Upper lobe of left lung (tissue), 6 donors: ENCODE measurements at places on chromosomes 12 and 14.

- DNase-seq = no peak
These were observed 62.5 kb upstream of the TMEM132D start for GRCh38 chr12:129966146-129966995.

- no peak for DNase-seq
These were observed 40.7 kb downstream of the PPFIBP1 start for GRCh38 chr12:27564612-27565213.

- DNase-seq = no peak
These were observed 37.0 kb downstream of the APPL2 start for GRCh38 chr12:105198961-105199360.

- DNase-seq = no peak
These were observed 25.6 kb downstream of the ALDH2 start for GRCh38 chr12:111792155-111792855.

GRCh38 chr14:30903285-30904124 is 29.1 kb downstream of the COCH start:
- DNase-seq = no peak

- DNase-seq = peak; percentile 18
These were observed 141.9 kb downstream of the KIF26A start for GRCh38 chr14:104280085-104280901.

DNA sequence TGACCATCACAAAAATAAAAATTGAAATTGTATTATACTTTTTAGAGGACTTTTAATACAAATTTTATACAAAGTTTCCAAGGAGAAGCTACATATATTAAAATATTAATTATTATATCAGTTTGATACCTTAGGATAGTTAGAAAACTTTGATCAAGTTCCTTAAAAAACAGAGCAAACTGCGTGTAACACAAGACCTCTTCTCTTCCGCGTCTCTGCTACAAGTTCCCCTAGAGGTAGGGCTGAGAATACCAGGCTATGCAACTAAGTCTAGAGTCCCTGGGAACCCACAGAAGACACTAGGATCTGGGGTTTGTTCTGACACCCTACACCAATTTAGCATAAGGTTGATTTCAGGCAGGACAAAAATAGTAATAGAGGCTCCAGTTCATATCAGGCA is 319.0 kb downstream of the FOXG1 start:
- no peak for DNase-seq

- DNase-seq = no peak
These were observed 13.8 kb upstream of the DGLUCY start for GRCh38 chr14:91100102-91100501.

GRCh38 chr12:32615441-32615840 is 63.7 kb upstream of the DNM1L start:
- no peak for DNase-seq

- DNase-seq = no peak
These were observed 114.0 kb downstream of the KLHL28 start for GRCh38 chr14:44847526-44848309.

GRCh38 chr12:50925342-50925651 is 27.0 kb upstream of the HIGD1C start:
- no peak for DNase-seq

DNA sequence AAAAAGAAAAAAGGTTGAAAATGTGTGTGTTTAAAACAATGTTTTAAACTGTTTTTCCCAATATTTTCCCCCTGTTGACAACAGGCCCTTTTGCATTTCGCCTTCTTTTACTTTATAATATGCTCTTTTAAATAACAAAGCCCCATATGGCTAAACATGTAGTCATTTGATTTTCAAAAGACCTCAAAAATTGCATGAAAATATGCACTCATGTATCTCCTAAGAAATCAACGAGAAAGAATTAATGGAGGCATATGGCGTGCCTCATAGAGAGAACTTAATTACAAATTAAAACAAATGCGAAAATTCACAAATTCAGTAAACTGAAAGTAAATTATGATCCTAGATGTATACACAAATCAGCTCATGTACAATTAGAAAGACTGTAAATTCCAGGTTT is 202.6 kb upstream of the FOXN3 start:
- no peak for DNase-seq

GRCh38 chr14:97638864-97639263 is 841.7 kb downstream of the VRK1 start:
- DNase-seq = no peak

- DNase-seq = peak; percentile 93
These were observed at the start of gene PRKD1 for GRCh38 chr14:29927376-29928116. Gene PRKD1, minus strand, starts transcription at chr14:29927847.

GRCh38 chr12:58361056-58361455 is 419.7 kb downstream of the ATP23 start:
- DNase-seq = no peak
